ENCODE measurements at places on chromosomes 11 and 22.

- DNase-seq = peak; percentile 17
Measured at GRCh38 chr11:92226331-92227229, 2.0 kb downstream of the FAT3 start.

GRCh38 chr22:46862418-46863324 is 100.2 kb downstream of the TBC1D22A start:
- DNase-seq = no peak

- no peak for DNase-seq
Measured at GRCh38 chr11:68191661-68192579, 21.2 kb downstream of the KMT5B start.

- no peak for DNase-seq
Measured at GRCh38 chr11:86669424-86669823, 3.0 kb downstream of the ME3 start.

GRCh38 chr22:46069521-46070214 is 80.7 kb upstream of the PPARA start:
- DNase-seq = peak; percentile 80

- DNase-seq = no peak
Measured at GRCh38 chr11:102177126-102177525, 66.9 kb downstream of the YAP1 start.

GRCh38 chr11:31656051-31656450 is 146.5 kb downstream of the ELP4 start:
- no peak for DNase-seq

DNA sequence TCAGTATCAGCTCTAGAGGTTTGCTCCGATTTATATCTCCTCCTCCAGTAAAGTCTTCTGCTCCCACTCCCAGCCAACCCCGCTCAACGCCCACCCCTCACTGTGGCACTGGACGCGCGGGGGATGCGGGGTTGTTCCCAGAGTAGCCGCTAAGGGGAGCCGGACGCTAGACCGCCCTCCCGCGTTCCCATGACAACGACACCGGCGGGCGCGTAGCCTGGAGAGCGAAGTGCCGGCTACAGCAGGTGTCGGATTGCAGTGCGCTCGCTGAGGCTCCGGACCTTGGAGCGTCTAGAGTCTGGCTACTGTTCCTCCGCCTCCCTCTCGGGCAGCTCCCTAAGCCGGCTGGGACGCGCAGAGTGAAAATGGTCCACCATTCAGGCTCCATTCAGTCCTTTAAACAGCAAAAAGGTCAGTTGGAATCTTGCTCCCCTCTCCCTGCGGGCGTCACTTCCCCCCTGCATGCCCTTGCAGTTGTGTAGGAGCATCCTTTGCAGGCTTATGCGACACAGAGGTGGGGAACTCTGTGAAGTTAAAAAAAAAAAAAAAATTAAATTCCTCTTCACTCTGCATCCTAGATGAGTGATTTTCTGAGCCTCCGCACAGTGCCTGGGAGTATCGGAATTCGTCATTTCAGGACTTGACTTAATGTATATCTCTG is at the start of gene ANO3:
TSS of gene ANO3 (plus strand) at position 220 of the 661 bp plus-strand sequence. CDS start at position 366, 146 bp downstream.
- peak; percentile 92 for DNase-seq

DNA sequence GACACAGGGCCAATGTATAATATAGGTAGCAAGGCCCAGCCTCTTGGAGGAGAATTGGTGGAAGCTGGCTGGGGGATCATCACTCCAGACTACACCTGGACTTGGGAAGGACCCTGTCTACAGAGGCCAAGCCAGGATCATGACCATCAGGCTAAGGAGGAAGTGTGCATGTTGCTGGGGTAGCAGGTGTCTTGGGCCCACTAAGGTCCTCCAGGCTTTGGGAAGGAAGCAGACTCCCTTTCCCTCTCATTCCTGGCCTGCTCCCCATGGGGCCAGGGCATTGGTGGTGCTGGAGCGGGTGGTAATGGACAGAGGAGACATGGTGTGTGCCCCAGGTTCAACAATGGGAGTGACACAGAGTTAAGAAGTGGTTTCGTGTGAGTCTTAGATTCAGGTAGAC is 16.0 kb upstream of the TUB start:
- no peak for DNase-seq

GRCh38 chr11:75955443-75955842 is 140.4 kb downstream of the UVRAG start:
- DNase-seq = no peak

DNA sequence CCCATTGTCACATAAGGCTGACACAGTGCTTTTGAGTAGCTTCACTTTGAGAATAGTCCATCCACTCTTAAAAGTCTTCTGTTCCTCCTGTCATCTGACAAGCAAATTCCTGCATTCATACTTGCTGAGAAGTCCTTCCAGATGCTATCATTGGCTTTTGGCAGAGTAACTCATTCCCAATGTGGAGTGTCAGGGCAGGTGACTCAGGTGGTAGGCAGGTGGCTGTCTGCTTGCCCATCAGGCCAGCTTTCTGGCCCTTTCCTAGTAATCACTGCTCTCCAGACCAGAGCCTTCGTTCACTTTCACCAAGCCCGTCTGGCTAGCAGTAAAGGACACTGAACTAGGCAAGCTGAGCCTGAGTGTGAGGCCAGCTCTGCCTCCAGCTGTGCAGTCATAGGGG is 162.5 kb upstream of the CCDC90B start:
- no peak for DNase-seq

DNA sequence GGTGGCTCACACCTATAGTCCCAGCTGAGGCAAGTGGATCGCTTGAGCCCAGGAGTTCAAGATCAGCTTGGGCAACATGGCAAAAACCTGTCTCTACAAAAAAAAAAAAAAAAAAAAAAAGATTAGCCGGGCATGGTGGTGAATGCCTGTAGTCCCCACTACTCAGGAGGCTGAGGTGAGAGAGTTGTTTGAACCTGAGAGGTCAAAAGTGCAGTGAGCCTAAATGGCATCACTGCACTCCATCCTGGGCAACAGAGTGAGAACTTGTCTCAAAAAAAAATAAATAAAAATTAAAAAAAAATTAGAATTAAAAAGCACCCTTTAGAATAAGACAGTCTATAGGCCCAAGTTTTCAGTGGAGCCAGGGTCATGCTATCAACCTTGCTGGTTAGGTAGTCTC is 95.5 kb downstream of the PDHX start:
- DNase-seq = no peak

- DNase-seq = peak; percentile 46
Measured at GRCh38 chr11:17986007-17986710, 26.7 kb downstream of the SERGEF start.

DNA sequence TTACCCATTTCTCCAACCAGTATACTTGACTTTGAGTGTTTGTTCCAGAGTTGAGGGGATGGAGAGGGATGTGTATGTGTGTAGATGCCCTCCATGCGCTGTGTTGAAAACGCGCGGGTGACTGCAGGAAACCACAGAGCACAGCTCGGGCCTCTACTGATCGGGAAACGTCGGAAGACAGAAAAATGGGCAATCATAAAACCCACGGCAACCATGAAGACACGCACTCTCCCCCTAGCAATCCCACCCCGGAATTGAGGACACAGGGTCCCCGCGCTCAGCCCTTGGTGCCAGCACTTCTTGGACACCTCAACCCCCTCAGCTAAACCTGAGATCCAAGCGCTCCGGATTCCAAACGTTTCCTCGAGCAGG is 251 bp upstream of the UQCC3 start:
- DNase-seq = no peak

DNA sequence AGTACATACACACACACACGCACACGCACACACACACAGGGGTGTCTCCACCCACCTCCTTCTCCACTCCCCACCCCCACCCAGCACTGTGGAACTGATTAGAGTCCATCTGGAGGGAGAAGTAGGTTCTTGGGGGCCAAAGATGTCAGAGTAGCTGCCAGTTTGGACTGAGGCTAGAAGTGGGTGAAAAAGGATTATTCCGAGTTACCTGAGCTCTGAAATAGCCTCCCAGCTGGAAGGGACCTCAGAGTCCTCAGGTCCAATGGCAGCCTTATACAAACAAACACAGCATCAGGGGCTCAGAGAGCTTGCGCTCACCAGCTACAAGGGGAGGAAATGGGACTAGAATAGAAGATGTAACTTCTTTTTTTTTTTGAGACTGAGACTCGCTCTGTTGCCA is 20.8 kb downstream of the IL10RA start:
- no peak for DNase-seq

DNA sequence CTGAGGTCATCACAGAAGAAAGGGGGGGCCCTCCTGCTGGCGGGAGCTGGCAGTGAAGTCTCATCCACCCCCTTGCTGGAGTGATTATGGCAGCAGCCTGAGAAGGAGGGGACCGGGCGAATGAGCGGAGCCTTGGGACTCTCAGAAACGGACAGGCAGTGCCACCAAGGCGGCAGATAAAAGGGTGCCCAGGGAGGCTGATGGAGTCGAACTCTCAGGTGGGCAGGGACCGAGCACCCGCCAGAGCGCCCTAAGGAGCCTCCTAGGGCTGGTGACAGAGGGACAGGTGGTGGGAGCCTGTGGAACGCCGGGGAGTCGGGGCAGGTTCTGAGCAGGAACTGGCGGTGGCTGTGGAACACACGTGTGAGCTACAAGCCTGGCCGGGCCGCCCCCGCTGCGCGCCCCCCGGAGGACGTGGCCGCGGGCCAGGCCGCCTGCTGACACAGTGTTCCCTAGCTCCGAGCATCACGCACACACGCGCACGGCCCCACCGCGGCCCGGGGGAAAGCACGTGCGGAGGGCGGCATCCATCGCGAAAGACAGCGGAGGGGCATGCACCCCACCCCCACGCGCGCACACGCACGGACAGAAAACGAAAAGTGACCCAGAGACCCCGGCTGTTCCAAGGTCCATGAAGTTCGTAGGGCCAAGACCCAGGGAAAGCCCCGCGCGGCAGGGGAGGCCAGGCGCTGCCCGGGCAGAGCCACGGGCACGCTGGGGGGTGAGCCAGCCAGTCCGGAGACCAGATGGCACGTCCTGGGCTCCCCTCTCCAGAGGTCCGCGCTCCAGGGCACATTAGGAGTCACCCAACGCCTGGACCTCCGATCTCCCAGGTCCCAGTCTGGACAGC is 1.0 kb downstream of the VWCE start:
- DNase-seq = no peak

GRCh38 chr22:35377735-35378134 is 3.2 kb upstream of the HMOX1 start:
- no peak for DNase-seq
